ENCODE measurements at places on chromosomes 6 and 20. TPM values are rescaled to one million over a fixed set of nuclear protein-coding genes. Genes with fewer than 3 reads are reported as not detected.

DNA sequence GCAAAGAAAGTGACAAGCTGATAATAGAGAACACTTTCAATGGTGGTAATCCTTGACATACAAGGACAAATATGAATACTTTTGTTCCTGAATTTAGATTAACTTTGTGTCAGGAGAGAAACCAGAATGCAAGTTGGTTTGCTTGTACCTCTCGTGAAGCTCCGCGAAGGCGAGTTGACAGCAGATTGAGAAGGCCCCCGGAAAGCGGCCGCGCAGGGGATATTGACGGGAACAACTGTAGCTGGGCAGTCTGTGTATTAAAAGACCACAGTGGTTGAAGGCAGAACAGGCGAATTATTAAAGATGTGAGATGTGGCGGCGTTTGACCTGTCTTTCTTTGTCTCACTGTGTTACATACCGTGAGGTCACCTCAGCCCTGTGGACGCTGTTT lies 175.8 kb upstream of the RALGAPA2 start:
- no peak for DNase-seq

DNA sequence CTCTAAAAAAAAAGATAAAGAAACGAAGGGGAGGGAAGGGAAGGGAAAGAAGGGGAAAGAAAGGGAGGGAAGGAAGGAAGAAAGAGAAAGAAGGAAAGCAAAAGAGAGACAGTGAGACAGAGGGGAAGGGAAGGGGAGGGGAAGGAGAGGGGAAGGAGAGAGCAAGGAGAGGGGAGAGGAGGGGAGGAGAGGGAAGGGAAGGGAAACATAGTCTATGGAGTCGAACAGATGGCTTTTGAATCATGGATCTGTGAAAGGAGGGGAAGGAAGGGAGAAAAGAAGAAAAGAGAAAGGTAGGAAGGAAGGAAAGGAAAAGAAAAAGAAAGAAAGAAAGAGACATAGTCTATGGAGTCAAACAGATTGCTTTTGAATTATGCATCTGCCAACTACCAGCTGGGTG lies 16.7 kb upstream of the NCOA6 start:
- DNase-seq, result no peak

GRCh38 chr6:93124006-93124632 lies 295.2 kb downstream of the EPHA7 start:
- no peak for DNase-seq

The C20orf204 gene
- 3.3 TPM for total RNA-seq

DNA sequence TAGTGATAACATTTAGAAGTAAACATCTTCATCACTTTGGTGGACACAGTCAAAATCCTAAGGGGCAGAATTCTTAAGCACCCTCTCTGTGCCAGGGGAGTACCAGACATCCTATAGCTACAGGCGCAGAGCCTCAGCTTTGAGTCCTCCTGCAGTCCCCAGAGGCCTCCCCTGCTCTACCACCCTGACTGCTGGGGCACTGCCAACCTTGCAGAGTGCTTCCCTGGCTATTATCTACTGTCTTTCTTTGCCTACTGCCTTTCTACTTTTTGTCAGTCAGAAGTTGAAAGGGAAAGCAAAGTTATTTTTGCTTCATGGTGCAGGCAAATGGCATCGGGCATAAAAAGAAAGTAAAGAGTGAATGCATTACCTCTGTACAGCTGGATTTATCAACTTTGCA lies 80.1 kb downstream of the AIG1 start:
- DNase-seq, result no peak

- no peak for DNase-seq
These were observed 16.8 kb upstream of the NOTCH4 start for GRCh38 chr6:32240686-32241085.

- no peak for DNase-seq
These were observed 416.5 kb downstream of the BCKDHB start for GRCh38 chr6:80523010-80523409.

The COL12A1 gene
- 2.0 TPM for total RNA-seq

- no peak for DNase-seq
These were observed 274.9 kb downstream of the UTRN start for GRCh38 chr6:144559865-144560593.

- no peak for DNase-seq
These were observed 9.5 kb downstream of the FOXC1 start for GRCh38 chr6:1619098-1619672.

DNA sequence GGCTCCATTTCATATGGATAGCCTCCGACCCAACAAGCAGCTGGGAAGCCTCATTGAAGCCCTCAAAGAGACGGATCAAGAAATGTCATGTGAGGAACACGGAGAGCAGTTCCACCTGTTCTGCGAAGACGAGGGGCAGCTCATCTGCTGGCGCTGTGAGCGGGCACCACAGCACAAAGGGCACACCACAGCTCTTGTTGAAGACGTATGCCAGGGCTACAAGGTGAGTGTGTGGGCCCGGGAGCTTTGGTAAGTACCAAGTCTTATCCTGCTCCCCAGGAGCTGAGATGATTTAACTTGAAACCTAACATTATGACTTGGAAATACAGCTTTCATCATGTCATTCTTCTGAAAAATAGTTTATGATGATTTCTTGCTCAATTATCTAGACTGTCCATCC lies 4.1 kb downstream of the TRIM38 start:
- no peak for DNase-seq
